ENCODE measurements at places on chromosomes 1 and 21. TPM values are rescaled to one million over a fixed set of nuclear protein-coding genes. Genes with fewer than 3 reads are reported as not detected.

DNA sequence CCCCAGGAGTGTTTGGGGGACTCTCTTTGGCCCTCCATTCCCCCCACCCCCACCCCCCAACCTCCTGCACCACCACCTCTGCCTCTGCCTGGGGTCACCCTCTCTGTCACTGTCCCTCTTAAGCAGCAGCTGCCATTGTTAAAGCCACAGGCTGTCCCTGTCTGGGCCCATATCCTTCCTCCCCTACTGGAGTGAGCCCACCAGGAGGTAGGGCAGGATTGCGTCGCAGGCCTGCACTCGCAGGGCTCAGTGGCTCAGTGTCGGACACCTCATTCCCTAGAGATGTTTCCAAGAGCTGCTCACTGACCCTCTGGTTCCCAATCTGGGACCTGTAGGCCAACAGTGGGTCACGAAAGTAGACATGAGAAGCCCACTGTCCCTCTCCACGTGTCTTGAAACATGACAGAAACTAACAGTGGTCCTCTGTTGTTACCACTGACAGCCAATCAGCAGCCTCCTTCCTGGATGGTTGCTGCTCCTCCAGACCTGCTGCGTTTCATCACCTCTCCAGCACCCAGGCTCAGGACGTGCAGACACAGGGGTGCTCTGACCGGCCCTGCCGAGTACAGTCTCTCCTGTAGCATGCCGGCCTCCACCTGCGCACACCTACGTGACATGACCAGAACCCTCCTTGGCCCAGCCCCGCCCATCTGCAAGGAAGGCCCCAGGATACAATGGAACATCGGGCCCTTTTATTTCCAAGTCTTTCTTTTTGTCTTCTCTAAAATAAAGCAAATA, 7.7 kb downstream of the PRDM15 start:
- no peak for DNase-seq

- DNase-seq = no peak
Observed at GRCh38 chr1:56320464-56321149, 258.8 kb downstream of the PLPP3 start.

Gene FAM72D
- 0.87 TPM for total RNA-seq

Gene RHD
- total RNA-seq = 0.20 TPM

- no peak for DNase-seq
Observed at GRCh38 chr21:21232320-21232719, 234.1 kb downstream of the NCAM2 start.

Gene INSRR
- total RNA-seq = not detected

DNA sequence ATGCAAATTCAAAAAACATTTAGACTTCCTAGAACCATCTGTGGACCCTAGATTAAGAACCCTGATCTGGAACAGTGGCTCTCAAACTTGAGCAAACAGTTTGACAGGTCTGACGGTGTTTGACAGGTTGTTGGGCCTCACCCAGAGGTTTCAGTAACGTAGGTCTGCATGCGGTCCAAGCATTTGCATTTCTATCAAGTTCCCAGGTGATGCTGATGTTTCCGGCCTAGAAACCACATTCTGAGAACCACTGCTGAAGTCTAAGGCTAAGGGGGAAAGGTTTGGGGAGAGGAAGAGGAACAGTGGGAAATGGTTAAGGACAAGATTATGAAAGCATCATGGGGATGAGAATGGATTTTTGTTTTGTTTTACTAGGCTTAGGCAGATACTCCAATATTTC, 48.6 kb downstream of the MDM4 start:
- DNase-seq = no peak

- no peak for DNase-seq
Observed at GRCh38 chr1:81314513-81315233, 486.1 kb upstream of the ADGRL2 start.

DNA sequence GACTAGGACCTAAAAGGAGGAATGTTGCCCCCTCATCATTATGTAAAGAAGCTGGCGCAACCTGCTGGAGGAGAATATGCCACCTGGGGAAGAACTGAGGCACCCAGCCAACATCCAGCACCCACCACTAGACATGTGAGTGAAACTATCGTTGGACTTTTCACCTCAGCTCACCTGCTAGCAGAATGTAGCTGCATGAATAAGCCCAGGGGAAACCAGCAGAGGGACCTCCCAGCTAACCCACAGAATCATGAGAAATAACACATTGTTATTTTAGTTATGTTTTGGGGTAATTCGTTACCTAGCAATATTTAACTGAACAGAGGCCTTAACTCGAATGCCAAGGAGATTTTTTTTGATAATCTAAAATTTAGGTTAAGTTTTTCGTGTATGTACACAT, 542.5 kb upstream of the DAB1 start:
- DNase-seq = no peak

DNA sequence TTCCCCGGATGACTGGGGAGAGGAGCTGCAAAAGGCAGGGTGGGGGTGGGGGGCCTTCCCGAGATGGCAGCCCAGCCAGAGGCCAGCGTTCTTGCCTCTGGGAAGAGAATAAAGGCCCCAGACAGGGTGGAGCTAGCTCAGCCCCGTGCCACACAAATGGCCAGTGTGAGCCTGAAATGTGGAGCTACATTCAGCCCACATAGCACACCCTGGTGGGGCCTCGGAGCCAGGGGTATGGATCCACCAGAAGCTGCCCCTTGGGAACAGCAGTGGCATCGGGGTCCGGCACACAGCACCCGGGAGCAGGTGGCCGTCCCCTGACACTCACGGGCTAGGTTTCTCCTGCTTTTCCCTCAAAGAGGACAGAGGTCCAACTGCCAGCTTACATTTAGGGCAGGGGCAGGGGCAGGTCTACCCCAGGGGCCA, 93.9 kb downstream of the PDE9A start:
- DNase-seq = no peak

- DNase-seq = no peak
Observed at GRCh38 chr1:16198444-16199156, 13.9 kb downstream of the ARHGEF19 start.

DNA sequence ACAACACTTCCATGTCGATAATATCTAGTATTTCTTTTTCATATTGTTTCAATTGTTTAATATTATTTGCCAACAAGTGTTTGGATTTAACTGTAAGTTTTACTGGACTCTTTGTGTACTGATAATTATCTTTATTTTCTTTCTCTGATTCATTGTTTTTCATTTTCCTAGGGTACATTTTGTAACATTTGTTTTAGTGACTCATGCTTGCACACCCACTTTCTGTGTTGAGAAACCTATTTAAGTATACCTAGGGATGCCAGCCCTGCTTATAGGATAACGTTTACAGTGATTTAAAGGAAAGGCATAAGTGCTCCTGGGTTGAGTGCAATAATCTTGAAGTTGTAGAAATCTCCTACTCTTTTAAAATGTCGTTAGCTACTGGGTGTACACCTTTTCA, 1386.0 kb upstream of the ADGRL4 start:
- no peak for DNase-seq

Gene CRYZ
- 13.1 TPM for total RNA-seq

- DNase-seq = no peak
Observed at GRCh38 chr1:17161926-17162800, 42.8 kb upstream of the PADI1 start.

Data from lung microvascular endothelial cell (primary cell).